ENCODE measurements at places on chromosomes 1 and 21. TPM values are rescaled to one million over a fixed set of nuclear protein-coding genes. Genes with fewer than 3 reads are reported as not detected.

Gene SPATA21
- total RNA-seq: not detected

Gene MYOG
- 22.8 TPM for total RNA-seq

Gene KLHL17
- 4.4 TPM for total RNA-seq

Gene RIPPLY3
- total RNA-seq: not detected

Gene SPRR4
- total RNA-seq: not detected

Gene NBPF4
- not detected for total RNA-seq

Gene DNAJC28
- total RNA-seq: 0.64 TPM

Gene USH2A
- not detected for total RNA-seq

Gene MNDA
- total RNA-seq: not detected

Gene KCNQ4
- 0.08 TPM for total RNA-seq

Gene S100A16
- total RNA-seq: 125 TPM

Gene SPRR1A
- total RNA-seq: not detected
